ENCODE measurements at places on chromosomes 11 and 22. TPM values are rescaled to one million over a fixed set of nuclear protein-coding genes. Genes with fewer than 3 reads are reported as not detected.
A peak's percentile ranks its signal among the peaks of the same experiment; 100 is the strongest.

GRCh38 chr11:1073261-1073724 is 1.4 kb upstream of the MUC2 start:
- no peak overlapping the region for H3K4me3 ChIP-seq
- no peak overlapping the region for H3K27ac ChIP-seq
- H3K4me1 ChIP-seq, result no peaks in the 10 kb centered on the region
- DNase-seq, result no peak
- H3K27me3 ChIP-seq, result no peaks in the 10 kb centered on the region
- H3K36me3 ChIP-seq, result no peaks in the 10 kb centered on the region

GRCh38 chr11:74956397-74957015 is 7.4 kb downstream of the SPCS2 start:
- H3K27me3 ChIP-seq, result no peaks in the 10 kb centered on the region
- H3K36me3 ChIP-seq, result no peaks in the 10 kb centered on the region
- no peak overlapping the region for H3K27ac ChIP-seq
- DNase-seq, result no peak
- H3K4me1 ChIP-seq, result no peaks in the 10 kb centered on the region

- no peak overlapping the region for H3K27ac ChIP-seq
- H3K27me3 ChIP-seq, result no peaks in the 10 kb centered on the region
- no peaks in the 10 kb centered on the region for H3K36me3 ChIP-seq
- peak; percentile 34 for DNase-seq
- H3K4me1 ChIP-seq, result 0 out of 2 replicates have a peak, but pooled peaks cover 6% of the 10 kb centered on the region
Measured at GRCh38 chr22:25666308-25666707, 75.7 kb upstream of the MYO18B start.

DNA sequence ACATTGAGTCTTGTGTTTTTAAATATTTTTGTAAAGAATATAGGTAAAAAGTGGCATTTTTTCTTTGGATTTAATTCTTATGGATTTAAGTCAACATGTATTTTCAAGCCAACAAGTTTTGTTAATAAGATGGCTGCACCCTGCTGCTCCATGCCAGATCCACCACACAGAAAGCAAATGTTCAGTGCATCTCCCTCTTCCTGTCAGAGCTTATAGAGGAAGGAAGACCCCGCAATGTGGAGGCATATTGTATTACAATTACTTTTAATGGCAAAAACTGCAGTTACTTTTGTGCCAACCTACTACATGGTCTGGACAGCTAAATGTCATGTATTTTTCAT is 333 bp upstream of the CD3E start:
- no peaks in the 10 kb centered on the region for H3K36me3 ChIP-seq
- no peak overlapping the region for H3K4me3 ChIP-seq
- H3K27ac ChIP-seq, result no peak overlapping the region
- H3K4me1 ChIP-seq, result no peaks in the 10 kb centered on the region
- DNase-seq, result no peak

- no peaks in the 10 kb centered on the region for H3K27me3 ChIP-seq
- DNase-seq, result no peak
- H3K36me3 ChIP-seq, result peaks cover 35% of the 10 kb centered on the region
- peak overlapping the region; percentile 82 for H3K4me3 ChIP-seq
- peaks cover 31% of the 10 kb centered on the region for H3K4me1 ChIP-seq
- peak overlapping the region; percentile 100 for H3K27ac ChIP-seq
Measured at GRCh38 chr11:62710001-62710345, 2.5 kb downstream of the GNG3 start.

GRCh38 chr11:22133776-22134175 is 59.1 kb upstream of the ANO5 start:
- H3K27me3 ChIP-seq, result no peaks in the 10 kb centered on the region
- no peak overlapping the region for H3K4me3 ChIP-seq
- H3K4me1 ChIP-seq, result no peaks in the 10 kb centered on the region
- H3K27ac ChIP-seq, result no peak overlapping the region

DNA sequence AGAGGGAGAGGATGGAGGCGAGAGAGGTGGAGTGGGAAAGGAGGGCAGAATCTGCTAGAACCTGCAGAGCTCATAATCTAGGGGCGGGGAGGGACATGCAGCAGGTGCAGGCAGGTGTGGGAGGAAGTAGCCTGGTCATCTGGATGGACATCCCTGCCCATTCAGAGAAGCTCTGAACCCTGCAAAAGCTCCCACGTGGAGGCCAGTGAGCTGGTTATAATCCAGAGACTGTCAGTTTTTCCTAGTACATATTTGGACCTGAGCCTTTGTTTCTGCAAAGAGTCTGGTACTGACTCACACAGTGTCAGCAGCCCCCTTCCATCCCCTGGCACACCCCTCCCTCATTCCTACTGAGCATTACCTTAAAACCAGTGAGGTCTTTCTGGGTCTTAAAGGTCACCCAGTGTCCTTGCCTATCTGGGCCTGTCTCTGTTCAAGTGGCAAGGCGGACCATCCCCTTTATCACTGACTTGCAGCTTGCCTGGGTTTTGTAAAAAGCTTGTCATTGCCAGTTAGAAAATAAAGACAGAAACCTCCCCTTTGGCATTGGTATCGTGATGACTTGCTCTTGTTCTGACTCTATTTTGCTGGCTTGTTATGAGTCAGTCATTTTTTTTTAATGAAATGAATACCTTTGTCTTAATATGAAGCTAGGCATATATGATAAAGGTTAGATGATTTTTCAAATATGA is 26.1 kb downstream of the PTPRJ start:
- no peak for DNase-seq
- H3K4me3 ChIP-seq, result no peak overlapping the region
- H3K27ac ChIP-seq, result no peak overlapping the region

DNA sequence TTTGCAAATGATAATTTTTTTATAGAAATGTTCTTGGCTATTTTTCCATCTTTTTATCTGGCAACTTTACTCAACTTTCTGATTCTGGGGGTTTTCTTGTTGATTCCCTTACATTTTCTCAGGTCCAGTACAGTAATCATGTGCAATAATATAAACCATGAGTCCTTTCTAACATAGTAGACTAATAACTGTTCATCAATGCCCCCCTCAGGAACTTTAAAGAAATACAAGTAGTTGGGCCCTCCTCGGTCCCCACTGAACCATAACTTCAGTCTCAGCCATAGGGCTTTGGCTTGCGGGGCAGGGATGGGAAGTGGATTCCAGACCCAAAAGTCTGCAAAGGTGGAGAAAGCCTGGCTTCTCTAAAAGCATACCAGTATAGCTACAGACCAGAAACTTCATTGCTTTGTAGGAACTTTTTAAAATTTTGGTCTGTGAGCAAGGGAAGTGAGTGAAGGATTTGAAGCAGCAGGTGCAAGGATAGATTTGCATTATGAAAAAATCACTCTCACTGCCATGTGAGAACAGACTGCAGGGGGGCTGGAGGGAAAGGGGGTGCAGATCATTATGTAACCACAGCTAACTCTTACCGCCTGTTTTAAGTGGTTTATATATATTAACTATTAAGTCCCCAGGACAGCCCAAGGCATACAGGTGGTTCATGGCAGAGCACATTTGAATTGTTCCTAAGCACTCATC is 10.4 kb upstream of the TUB start:
- peak; percentile 60 for DNase-seq
- no peaks in the 10 kb centered on the region for H3K36me3 ChIP-seq
- H3K27me3 ChIP-seq, result no peaks in the 10 kb centered on the region

Gene KDM4D
- total RNA-seq, result 2.6 TPM

GRCh38 chr11:90818196-90818745 is 595.4 kb upstream of the CHORDC1 start:
- no peak for DNase-seq
- H3K36me3 ChIP-seq, result no peaks in the 10 kb centered on the region
- no peak overlapping the region for H3K4me3 ChIP-seq
- no peaks in the 10 kb centered on the region for H3K27me3 ChIP-seq

Gene OR8D4
- 0.14 TPM for total RNA-seq

GRCh38 chr11:71158936-71159335 is 93.4 kb downstream of the SHANK2 start:
- no peak overlapping the region for H3K27ac ChIP-seq
- H3K36me3 ChIP-seq, result no peaks in the 10 kb centered on the region
- H3K4me1 ChIP-seq, result no peaks in the 10 kb centered on the region
- H3K4me3 ChIP-seq, result no peak overlapping the region

DNA sequence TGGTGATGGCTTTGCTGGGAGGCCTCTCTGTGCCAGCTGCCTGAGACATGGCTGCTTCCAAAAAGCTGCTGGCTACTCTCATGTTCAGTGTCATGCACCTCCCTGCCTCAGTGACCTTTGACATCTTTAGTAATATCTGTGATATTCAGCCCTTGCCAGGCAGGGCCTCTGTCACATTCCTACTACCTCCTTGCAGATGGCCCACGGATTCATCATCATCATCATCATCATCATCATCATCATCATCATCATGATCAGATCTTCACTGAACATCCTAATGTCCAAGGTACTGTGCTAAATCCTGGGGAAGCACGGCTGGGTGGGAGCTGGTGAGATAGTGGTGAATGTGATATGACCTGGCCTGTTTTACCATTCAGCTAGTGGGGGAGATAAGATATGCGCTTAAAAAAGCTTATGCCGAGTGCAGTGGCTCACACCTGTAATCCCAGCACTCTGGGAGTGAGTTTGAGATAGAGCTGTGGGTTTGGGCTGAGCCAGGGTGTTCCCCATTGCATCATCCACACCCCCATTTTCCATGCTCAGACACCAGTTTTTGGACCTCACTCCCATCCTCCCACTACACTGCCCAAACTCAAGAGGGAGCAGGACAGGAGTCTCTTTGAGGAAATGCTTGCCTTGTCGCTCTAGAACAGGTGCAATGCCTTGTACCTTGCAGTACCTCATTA is 17.1 kb upstream of the TMPRSS13 start:
- H3K27me3 ChIP-seq, result no peaks in the 10 kb centered on the region
- H3K36me3 ChIP-seq, result no peaks in the 10 kb centered on the region
- H3K27ac ChIP-seq, result no peak overlapping the region
- no peak overlapping the region for H3K4me3 ChIP-seq

DNA sequence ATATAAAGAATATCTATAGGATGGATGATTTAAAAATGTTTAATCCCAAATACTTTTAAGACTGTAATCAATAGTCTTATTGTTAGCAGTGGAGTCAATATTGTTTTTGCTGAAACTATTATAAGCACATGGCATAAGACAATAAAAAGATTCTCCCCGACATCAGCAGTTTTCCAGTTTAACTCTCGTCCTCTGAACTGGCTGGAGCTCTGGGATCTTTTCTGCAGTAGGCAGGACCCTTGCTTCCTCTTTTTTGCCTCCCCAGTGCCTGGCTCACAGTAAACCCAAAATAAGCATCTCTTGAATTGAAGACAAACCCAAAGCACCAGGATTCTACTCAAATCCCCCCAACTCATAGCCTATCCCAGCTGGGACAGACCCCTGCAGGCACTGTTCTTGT is 32.9 kb downstream of the KCNJ1 start:
- no peak overlapping the region for H3K4me3 ChIP-seq
- H3K4me1 ChIP-seq, result peaks cover 27% of the 10 kb centered on the region
- no peak for DNase-seq
- no peaks in the 10 kb centered on the region for H3K36me3 ChIP-seq
- no peak overlapping the region for H3K27ac ChIP-seq
